ENCODE measurements at places on chromosomes 7 and 10.
A peak's percentile ranks its signal among the peaks of the same experiment; 100 is the strongest.

DNA sequence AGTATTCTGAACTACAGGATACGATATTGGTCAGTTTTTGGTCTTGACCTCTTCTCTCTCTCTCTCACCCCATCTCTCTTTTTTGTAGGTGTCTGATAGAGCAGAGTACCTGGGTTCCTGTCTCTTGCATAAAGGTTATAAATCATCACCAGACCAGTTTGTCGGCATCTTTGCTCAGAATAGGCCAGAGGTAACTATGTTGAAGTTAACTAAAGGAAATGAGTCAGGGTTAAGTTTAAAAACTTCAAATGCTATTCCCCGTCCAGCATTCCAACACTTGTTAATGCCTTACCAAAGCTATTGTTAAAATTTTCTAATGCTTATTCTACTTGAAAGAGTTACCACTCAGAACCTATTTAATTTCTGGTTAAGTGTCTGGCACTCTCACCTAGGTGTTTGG lies 30.7 kb downstream of the ACSL5 start:
- no peak for DNase-seq

- DNase-seq, result no peak
These were observed 659.6 kb downstream of the AUTS2 start for GRCh38 chr7:70257921-70258320.

- DNase-seq, result no peak
These were observed 91.7 kb downstream of the CYP26A1 start for GRCh38 chr10:93165367-93165766.

- DNase-seq, result no peak
These were observed 433.1 kb downstream of the HTR7 start for GRCh38 chr10:90424730-90425129.

GRCh38 chr7:5708271-5708670 lies 73.2 kb downstream of the RNF216 start:
- DNase-seq, result no peak

- DNase-seq, result no peak
These were observed 17.5 kb upstream of the GNAT3 start for GRCh38 chr7:80529362-80529761.

DNA sequence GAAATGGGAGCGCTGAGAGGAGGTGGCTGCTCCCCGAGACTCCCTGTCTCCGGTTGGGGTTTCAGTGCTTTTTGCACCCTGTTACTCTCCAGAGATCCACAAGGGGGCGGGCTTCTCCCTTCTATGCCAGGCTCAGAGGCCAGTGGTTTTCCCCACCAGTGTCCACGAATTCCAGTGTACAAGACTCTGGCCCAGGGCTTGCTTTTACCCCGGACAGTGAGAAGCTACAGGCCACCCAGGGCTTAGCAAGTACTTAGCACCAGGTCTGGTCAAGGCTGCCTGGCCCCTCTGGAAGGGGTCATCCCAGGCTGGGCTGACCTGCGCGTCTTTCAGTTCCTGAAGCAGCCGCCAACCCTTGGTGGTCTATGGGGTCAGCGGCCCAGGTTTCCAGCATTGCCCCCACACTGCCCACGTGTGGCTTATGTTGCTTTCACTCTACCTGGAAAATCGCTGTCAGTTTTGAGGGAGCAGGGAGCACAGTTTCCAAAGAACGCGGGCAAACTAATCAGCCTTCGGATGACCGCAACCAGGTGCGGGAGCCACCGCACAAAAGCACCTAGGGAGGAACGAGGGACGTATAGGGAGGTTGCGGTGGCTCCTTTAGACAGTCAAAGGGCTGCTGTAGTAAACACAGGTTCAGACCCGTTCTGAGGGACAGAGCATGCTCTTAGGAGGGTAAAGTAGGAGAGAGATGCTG lies 6.8 kb downstream of the CYP26A1 start:
- peak; percentile 34 for DNase-seq

- DNase-seq, result no peak
These were observed 9.3 kb upstream of the ZC3HAV1L start for GRCh38 chr7:139044813-139045794.

GRCh38 chr7:147524726-147525250 lies 1065.8 kb upstream of the C7orf33 start:
- no peak for DNase-seq

- no peak for DNase-seq
These were observed 590.7 kb upstream of the STEAP1 start for GRCh38 chr7:89563597-89563996.

- DNase-seq, result no peak
These were observed 4.3 kb upstream of the GET4 start for GRCh38 chr7:871900-872537.

DNA sequence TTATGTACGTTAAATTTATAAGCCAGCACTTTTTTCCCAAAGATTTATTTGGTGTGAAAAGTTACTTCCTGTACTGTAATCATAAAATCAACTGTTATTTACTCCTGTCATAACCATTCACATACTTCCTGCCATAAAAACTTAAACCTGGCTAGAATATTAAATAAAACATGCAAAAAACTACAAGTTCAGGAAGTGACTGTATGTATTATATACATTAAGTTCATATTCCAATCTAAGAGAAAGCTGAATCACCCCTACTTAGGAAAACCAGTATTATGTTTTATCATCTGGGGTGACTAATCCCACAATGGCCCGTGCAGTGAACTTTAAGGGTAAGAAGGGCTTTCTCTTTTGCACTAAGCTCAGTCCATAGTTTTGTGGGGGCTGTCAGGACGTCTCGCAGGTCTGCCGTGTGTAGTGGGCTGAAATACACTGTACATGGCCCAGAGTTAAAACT lies 183.7 kb upstream of the KLF14 start:
- no peak for DNase-seq

- DNase-seq, result no peak
These were observed 167.0 kb upstream of the PRPS1L1 start for GRCh38 chr7:18194616-18195015.
